ENCODE measurements at places on chromosomes 2 and 18.

- DNase-seq = no peak
Observed at GRCh38 chr2:175097297-175097696, 70.7 kb downstream of the ATF2 start.

- DNase-seq = no peak
Observed at GRCh38 chr2:199987586-199987985, 32.2 kb downstream of the MAIP1 start.

DNA sequence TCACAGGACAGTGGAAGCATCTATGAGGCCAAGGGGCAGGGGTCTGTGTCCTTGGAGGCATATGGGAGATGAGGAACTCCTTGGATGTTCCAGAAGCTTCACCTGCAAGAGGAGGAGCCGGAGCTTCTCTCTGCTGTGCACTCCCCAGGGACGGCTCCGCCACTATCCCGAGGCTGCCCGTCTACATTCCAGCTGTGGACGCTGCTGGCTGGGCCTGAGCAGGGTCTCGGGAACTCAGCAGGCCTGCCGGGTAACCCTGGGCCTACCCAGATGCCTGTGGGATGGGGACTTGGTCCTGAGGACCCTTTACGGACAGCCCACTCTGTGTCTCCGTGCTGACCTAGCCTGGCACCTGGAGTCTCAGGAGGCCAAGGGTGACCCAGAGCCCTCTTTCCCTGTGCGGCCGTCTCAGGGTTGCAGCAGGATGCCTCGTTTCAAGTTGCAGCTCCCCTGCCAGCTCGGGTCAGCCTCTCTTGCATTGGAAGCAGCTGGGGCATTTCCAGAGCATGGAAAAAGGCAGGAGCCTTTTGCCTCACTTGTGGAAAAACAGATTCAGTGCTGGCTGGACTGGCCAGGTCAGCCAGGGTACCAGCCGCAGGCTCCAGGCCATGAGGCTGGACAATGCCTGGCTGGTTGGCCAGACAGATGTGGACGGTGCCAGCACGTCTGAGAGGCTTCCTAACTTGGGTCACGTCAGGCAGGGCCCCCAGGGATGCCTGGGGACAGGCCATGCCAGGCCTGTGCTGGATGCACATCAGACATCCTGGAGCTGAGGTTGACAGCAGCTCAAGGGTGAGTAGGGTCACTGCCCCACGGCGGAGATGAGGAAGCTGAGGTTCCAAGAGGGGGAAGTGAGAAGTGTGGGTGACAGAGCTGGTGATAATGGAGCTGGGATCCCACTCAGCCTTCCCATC lies 41.5 kb downstream of the SCTR start:
- DNase-seq = no peak

GRCh38 chr18:27750014-27750413 lies 426.9 kb downstream of the CDH2 start:
- no peak for DNase-seq

GRCh38 chr2:134919341-134920210 lies 954 bp downstream of the CCNT2 start:
- DNase-seq = peak; percentile 48

DNA sequence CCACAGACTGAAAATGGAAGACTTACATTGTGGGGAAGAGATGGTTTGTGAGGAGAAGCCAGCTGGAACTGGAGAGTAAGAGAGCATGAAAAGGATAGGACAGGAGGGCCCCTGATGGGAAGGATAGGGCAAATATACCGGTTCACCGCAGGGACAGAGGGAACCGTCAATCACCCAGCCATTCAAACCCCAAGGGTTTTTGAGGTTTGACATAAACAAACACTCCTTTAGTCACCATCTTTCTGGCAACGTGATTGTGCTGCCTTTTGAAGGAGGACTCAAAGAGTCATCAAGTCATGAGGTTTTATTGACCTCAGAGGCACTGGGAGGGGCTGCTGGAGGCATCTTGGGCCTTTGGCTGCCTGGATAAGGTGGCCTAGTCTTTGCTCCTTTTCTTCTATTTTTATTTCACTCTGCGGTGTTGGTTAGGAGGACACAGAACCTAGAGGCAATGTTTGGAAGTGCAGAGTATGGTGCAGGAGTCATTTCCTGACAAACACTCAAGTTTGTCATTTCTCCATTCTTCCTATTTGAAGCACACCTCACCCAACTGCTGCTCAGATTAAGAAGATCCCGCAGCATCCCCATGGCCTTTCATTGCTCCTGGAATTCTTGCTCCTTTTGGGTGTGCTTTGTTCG lies 487.3 kb upstream of the SPRED2 start:
- DNase-seq = no peak

DNA sequence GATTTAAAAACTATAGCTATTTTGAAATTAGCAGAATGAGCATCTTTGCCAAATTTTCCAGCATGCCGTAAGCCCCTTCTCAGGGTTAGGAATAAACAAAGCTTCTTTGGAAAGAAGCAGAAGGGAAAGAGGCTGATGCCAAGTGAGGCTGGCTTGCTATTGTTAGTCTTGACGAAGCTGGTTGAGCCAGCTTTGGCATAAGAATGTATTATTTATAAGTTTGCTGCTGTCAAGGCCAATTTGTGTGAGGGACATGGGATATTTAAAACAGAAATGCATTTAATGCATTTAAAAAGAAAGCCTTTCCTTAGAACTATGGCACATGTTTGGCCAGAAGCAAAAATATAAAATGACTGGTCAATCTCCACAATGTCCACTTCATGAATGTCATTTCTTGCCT lies 52.5 kb upstream of the TTN start:
- no peak for DNase-seq

GRCh38 chr18:69161383-69162028 lies 239.2 kb upstream of the DOK6 start:
- no peak for DNase-seq

- no peak for DNase-seq
Observed at GRCh38 chr2:155727187-155727895, 605.2 kb downstream of the NR4A2 start.

DNA sequence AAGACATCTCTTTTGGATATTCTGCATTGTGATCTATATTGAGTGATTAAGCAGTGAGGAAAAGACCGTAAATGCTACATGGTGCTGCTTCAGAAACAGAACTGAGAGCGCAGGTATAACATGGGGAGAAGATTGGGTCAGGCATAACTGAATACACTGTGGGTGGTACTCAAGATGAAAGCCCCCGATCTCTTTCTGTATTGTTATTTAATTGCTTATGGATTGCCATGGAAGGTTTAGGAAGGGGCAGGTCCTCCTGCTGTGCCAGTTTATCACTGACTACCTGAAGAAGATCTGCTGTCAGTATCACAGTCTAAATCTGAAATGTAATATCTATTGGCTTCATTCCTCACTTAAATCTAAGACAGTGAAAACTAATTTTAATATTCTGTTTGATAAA lies 1568.7 kb upstream of the CELF4 start:
- no peak for DNase-seq

GRCh38 chr2:236998236-236998635 lies 87.5 kb upstream of the COPS8 start:
- no peak for DNase-seq

DNA sequence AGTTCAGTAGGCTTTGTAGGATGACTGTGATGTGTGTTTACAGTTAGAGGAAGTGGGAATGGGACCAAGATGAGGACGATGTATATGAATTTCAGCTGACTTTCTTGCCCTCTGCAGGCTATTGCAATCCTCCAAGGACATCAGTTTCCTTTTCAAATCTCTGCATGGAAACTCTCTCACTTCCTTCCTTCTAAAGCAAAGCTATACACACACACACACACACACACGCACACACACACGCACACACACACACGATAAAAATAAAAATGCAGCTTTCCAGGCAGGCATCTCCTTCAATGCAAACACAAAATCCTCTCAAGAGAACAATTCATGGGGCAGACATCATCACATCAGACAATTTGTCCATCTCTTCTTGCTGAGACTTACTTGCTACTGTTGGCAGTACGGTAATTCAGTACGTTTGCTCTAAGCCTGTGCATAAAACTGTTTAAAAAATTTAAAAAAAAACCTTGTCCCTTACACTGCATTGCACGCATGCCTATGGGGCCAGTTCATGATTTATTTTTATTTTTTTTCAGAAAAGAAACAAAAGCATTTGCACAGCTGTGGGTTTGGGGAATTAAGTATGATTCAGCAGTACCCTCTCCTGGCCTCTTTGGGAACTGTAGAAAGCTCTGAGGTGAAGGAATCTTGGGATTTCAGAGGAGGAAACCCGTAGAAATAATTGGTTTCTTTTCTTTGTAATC lies 27.1 kb upstream of the ICOS start:
- no peak for DNase-seq

DNA sequence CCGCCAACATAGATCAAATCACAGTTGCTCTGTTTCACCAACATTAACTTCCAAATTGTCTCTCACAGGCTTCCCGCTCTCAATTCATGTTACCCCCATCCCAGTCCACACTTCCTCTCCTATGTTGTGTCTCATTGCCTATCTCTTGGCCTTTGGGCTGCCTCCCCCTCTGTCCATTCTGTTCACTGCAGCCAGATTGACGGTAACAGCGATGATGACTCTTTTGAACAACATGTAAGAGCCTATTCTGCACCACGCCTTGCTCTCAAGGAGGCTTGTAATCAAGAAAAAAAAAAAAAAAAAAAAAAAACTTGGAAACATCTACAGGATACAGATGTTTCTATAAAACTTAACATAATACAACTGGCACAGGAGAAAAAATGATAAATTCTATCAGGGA lies 77.3 kb upstream of the RMDN2 start:
- no peak for DNase-seq

- no peak for DNase-seq
Observed at GRCh38 chr2:195410074-195410671, 246.9 kb upstream of the SLC39A10 start.

- DNase-seq = peak; percentile 41
Observed at GRCh38 chr2:74414881-74415761, 6.3 kb downstream of the C2orf81 start.
